Stimulated activated CD4-positive, alpha-beta T cell treated with anti-CD3 and anti-CD28 coated beads, Interleukin-1b, Interleukin-23, amount 100 ng/mL, for 1 hour (primary cell): ENCODE measurements at places on chromosomes 3 and 15.

DNA sequence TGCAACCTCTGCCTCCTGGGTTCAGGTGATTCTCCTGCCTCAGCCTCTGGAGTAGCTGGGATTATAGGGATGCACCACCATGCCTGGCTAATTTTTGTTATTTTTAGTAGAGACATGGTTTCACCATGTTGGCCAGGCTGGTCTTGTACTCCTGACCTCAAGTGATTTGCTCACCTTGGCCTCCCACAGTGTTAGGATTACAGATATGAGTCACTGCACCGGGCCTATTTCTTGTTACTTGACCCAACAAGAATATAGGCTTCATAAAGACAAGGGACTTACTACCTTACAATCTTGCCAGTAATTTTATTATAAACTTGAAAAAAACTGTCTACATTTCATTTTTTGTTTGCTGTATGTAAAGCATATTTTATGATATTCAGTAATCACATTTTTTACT is 21.4 kb upstream of the ZBTB47 start:
- no peak for DNase-seq

DNA sequence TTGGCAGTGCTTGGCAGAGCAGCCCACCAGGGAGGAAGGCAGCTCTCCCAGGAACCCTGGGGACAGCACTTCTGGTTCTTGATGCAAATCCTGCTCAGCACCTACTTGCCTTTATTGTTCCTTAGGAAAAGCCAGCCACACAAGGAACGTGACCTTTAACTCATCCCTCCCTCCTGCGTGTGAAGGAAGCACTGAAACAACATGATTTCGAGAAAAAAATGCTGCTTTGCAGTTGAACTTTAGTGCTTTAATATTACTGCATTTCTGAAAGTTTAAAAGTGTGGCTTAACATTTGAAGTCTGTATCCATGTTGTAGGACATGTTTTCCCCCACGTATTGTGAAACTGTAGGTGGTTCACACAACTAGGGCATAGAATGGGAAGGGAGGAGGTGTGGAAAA is 50.4 kb upstream of the CTNNB1 start:
- DNase-seq, result no peak

- DNase-seq, result no peak
Measured at GRCh38 chr3:30319713-30320112, 286.7 kb upstream of the TGFBR2 start.

- DNase-seq, result no peak
Measured at GRCh38 chr3:152346058-152346457, 77.3 kb downstream of the MBNL1 start.

DNA sequence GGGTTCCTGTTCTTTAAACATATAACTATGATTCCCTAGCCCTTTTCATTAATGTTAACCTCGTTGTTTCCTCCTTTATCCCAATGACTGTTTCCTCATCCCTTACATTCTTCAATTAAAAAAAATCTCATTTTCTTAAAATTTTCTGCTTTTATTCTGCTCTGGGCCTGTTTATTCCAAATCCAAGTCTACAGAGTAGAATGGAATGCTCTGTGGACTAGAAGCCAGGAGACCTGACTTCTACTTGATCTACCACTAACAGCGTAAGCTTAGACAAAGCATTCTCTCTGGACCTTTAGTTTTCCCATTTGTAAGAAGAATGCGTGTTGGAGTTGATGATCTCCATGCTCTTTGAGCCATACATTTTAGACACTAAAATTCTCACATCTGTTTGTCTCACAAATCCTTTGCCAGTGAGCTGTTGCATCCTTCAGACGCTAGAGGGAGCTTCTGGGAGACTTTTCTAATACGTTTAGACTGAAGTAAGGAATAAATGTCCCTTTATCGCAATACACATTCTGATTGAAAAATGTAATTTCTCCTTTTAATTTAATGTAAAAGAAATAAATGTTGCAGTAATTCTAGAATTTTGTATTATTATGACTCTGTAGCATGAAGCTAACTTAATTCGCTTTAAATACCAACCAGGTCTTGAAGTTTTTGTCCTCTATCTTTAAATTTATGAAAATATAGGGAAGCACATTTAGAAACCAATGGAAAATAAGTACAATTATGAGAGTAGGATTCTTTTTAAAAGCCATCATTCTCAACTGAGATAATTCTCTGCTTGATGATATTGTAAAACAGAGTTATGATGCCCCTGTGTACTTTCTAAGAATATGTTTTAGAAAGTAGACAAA is 21.7 kb upstream of the GMNC start:
- DNase-seq, result no peak
